ENCODE measurements at places on chromosomes 12 and 14. TPM values are rescaled to one million over a fixed set of nuclear protein-coding genes. Genes with fewer than 3 reads are reported as not detected.
A peak's percentile ranks its signal among the peaks of the same experiment; 100 is the strongest.

Gene PXN
- 162 TPM for total RNA-seq

Gene TAS2R7
- not detected for total RNA-seq

Gene KRT2
- total RNA-seq = not detected

DNA sequence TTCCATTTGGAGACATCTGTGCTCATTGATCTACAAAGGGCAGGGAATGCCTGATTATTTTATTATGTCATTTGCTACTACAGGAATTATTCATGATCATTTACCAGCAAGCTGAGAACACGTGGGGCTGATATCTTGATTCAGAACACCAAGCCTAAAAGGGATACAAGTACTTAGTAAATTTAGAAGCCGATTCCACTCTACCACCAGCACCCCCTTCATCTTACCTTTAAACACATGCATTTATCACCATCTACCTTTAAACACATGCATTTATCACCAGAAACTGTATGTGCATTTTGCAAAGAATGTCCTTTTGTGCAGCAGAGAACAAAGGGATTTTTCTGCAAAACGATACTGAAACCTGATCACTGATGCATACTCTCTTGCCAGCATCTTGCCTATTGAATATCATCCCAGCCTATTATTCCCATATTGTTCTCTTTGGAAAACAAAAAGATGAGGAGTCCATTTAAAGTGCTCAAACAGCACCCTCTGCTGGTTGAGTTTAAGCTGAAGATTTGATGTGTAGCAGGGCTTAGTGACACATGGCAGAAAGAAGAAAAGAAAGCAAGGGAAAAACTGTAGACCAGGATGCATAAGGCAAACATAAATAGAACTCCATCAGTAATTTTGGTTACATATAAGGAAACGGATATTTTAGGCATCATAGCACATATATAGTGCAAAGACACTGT, 132.6 kb upstream of the PLEKHG7 start:
- DNase-seq = peak; percentile 78

- no peak for DNase-seq
Observed at GRCh38 chr14:56891226-56891625, 80.9 kb upstream of the OTX2 start.

- no peak for DNase-seq
Observed at GRCh38 chr14:23349156-23349845, 3.4 kb downstream of the SLC22A17 start.

Gene SERPINA5
- total RNA-seq = not detected

Gene FSCB
- not detected for total RNA-seq

DNA sequence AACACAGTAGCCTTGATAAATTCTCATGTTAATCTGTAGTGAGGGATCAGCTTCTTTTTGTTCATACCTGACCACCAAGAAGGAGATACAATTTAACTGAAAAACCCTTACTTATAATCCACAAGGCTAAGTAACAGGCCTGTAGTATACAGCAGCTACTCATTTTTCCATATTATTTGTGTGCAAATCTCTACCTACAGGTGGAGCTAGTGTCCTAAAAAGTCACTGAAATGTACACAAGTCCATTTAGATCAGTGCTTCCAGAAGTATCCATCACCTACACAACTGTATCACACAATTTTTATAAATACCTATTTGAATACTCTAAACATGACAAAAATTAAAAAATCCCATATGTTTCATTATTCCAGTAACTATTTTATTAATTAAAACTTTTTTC, 173.2 kb downstream of the SLC35F4 start:
- peak; percentile 63 for DNase-seq

DNA sequence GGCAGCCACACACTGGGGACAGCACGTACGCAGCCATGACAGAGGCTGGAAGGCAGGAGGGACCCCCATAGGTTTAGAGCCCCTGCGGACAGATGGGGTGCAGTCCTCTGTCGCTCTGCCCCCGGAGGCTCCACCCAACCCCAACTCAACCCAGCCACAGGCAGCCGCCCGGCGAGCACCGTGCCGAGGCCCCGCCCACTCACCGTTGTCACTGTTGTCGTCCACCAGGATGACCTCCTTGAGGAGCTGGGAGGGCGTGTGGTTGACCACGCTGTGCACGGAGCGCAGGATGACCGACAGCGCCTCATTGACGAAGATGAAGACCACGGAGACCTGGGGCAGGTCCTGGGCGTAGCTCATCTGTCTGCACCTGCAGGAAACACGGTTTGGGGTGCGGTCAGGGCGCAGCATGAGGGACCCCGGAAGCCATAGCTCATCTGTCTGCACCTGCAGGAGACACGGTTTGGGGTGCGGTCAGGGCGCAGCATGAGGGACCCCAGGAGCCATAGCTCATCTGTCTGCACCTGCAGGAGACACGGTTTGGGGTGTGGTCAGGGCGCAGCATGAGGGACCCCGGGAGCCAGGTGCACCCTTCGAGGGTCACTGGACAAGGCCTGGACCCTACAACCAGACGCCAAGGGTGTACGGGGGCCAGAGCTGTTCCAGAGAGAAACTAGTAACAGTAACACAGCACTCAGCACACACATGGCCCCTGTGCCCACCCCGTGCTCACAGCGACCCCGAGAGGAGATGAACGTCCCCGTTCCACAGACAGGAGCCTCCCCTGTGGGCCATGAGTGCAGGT, 66.9 kb downstream of the GALNT9 start:
- DNase-seq = no peak

GRCh38 chr14:34072401-34072800, 121.5 kb upstream of the EGLN3 start:
- DNase-seq = no peak

DNA sequence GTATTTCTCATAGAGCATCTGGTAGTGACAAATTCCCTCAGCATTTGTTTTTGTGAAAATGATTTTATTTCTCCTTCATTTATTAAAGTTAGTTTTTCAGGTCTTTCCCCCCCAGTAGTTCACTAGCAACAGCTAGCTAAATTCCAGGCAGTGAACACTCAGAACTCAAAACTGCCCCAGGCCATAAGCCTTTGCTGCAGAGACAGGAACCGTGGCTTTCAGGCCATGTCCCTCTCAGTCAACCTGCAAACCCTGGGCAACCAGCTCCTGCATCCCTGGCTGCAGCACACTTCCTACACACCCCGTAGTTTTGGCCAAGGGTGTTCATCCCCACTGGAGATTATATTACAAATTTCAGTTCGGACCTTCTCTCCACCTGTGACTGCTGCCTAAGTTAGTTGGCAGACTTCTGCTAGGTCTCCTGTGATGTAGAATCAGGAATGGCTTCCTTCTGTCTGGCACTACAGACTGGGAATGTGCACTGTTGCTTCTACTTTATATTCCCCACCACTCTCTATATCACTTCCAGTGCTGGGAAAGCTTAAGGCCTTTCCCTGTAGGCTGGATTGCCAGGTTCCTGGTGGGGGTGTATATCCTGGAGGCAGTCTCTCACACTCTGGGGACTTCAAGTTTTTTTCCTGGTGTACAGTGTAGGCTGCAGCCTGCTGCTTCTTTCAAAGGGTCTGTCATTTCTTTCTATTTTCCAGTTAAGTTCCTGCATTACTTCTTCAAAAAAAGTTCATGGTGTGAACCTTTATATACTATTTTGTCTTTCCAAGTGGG, 924.4 kb upstream of the LRFN5 start:
- DNase-seq = no peak

DNA sequence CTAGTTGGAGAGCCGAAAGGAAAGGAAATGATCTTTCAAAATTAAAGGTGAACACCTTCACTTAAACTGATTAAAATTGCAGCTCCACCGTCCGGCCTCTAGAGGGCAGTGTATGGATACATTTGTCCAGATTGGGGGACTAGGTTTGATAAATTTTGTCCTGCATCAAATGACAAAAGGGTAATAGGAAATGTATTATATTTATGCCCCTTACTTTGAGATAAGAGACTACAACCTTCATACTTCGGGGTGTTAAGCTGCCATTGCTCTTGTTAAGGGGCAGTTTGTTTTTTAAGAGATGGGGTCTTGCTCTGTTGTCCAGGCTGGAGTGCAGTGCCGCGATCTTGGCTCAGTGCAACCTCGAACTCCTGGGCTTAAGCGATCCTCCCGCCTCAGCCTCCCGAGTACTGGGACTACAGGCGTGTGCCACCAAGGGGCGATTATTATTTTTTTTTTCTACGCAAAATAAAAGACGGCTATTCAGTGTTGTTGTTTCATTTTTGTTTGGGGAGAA, 818 bp upstream of the SUOX start:
- DNase-seq = peak; percentile 52
